Activated T-helper 2 cell treated with anti-CD3 and anti-CD28 coated beads, Interferon-gamma antibody, Interleukin-2, Interleukin-4, amounts not matched to agents 10 μg/mL and 5 μg/mL and 100 μg/mL, durations not matched to agents 14 hours and 24 hours and 36 hours (primary cell): ENCODE measurements at places on chromosomes 2 and 18.

DNA sequence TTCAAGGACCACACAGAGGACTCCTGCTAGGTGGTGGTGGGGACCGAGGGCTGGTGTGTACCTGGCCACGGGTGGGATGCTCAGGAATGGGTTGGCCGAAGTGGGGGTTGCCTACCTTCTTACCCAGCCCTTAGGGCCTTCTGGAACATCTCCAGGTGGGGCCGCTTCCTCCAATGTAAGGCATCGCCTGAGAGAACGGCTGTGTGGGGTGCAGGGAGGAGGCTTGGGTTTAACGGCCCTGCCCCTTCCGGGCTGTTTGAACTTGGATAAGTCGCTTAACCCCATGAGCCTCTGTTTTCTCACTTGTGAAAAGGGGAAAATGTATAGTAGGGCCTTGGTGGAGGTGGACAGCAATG is 35.0 kb downstream of the EMILIN2 start:
- no peak for DNase-seq
- no peaks in the 10 kb centered on the region for H3K27me3 ChIP-seq
- H3K27ac ChIP-seq, result peak overlapping the region; percentile 68
- H3K4me3 ChIP-seq, result peak overlapping the region; percentile 52
- H3K4me1 ChIP-seq, result peaks cover 34% of the 10 kb centered on the region

DNA sequence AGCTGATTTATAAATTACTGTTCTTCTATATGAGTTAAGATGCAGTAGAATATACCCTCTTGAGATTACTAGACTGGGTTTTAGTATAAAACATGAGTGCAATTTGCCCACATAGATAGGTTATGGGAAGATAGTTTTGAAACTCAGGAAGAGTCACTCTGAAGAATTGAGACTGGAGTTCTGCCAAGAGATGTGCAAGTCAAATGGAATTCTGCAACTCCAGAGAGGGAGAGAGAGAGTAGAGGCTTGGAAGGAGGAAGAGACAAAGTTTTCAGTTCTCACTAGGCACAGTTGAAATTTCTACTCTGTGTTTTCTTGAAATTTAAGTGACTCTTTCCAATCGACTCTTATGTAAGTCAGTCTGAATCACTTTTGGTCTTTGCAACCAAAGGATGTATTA is 878.8 kb downstream of the TSN start:
- H3K36me3 ChIP-seq, result no peaks in the 10 kb centered on the region
- no peak overlapping the region for H3K4me3 ChIP-seq
- DNase-seq, result no peak
- H3K27ac ChIP-seq, result no peak overlapping the region
- no peaks in the 10 kb centered on the region for H3K27me3 ChIP-seq

- H3K27me3 ChIP-seq, result peaks cover 20% of the 10 kb centered on the region
- no peaks in the 10 kb centered on the region for H3K36me3 ChIP-seq
- H3K27ac ChIP-seq, result no peak overlapping the region
- no peak overlapping the region for H3K4me3 ChIP-seq
- H3K4me1 ChIP-seq, result no peaks in the 10 kb centered on the region
Observed at GRCh38 chr18:26746826-26747475, 118.6 kb downstream of the AQP4 start.

GRCh38 chr18:9025091-9025838 is 77.2 kb upstream of the NDUFV2 start:
- H3K27ac ChIP-seq, result no peak overlapping the region
- H3K27me3 ChIP-seq, result peaks cover 10% of the 10 kb centered on the region

- no peak overlapping the region for H3K27ac ChIP-seq
- DNase-seq, result no peak
- peaks cover 5% of the 10 kb centered on the region for H3K27me3 ChIP-seq
- no peak overlapping the region for H3K4me3 ChIP-seq
Observed at GRCh38 chr18:59779979-59780378, 82.8 kb upstream of the CCBE1 start.

DNA sequence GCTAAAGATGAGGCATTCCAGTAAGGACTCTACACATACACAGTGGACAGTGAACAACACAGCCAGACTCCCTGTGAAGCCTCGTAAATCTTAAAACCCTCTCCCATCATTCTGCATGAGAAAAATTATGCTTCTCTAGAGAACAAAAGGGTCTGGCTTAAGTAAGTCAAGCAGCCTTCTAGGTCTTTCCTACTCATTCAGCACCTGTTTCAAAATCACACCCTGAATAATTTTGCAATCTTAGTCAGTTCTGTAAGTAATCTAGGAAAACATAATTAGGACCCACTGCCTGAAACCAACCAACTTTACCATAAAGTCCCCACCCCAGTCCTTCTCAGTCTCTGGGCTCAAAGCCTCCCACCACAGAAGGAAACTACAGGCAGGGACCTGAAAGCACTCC is 19.7 kb downstream of the IAH1 start:
- H3K36me3 ChIP-seq, result peaks cover 81% of the 10 kb centered on the region
- DNase-seq, result no peak
- peak overlapping the region; percentile 24 for H3K27ac ChIP-seq
- H3K27me3 ChIP-seq, result no peaks in the 10 kb centered on the region
- peaks cover 16% of the 10 kb centered on the region for H3K4me1 ChIP-seq

- H3K4me1 ChIP-seq, result no peaks in the 10 kb centered on the region
- H3K27ac ChIP-seq, result no peak overlapping the region
- no peaks in the 10 kb centered on the region for H3K36me3 ChIP-seq
- no peak overlapping the region for H3K4me3 ChIP-seq
Observed at GRCh38 chr18:38456253-38456652, 890.7 kb upstream of the CELF4 start.

GRCh38 chr18:76827205-76828200 is 5.1 kb downstream of the ZNF236 start:
- peaks cover 28% of the 10 kb centered on the region for H3K36me3 ChIP-seq
- peaks cover 29% of the 10 kb centered on the region for H3K4me1 ChIP-seq
- peak overlapping the region; percentile 18 for H3K27ac ChIP-seq
- DNase-seq, result no peak

DNA sequence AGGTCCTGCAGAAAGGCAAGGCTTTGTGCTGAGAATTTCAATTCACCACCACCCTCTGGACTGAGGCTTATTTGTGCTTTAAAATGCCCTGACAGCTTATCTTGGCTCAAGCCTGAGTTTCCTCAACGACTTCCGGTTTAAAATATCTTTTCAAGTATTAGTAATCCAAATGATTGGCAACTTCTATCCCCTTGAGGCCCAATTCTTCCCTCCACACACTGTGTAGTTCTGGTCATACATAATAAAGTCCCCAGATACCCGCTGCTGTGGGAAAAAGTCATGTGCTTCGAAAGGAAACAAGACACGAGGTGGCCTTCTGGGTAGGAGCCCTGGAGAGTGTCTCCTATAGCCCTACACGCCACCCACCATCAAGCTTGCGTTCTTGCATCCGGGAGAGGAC is 393.4 kb downstream of the ALK start:
- H3K4me3 ChIP-seq, result no peak overlapping the region
- no peaks in the 10 kb centered on the region for H3K36me3 ChIP-seq
- H3K4me1 ChIP-seq, result peaks cover 6% of the 10 kb centered on the region
- H3K27ac ChIP-seq, result no peak overlapping the region
- no peak for DNase-seq
- H3K27me3 ChIP-seq, result no peaks in the 10 kb centered on the region

DNA sequence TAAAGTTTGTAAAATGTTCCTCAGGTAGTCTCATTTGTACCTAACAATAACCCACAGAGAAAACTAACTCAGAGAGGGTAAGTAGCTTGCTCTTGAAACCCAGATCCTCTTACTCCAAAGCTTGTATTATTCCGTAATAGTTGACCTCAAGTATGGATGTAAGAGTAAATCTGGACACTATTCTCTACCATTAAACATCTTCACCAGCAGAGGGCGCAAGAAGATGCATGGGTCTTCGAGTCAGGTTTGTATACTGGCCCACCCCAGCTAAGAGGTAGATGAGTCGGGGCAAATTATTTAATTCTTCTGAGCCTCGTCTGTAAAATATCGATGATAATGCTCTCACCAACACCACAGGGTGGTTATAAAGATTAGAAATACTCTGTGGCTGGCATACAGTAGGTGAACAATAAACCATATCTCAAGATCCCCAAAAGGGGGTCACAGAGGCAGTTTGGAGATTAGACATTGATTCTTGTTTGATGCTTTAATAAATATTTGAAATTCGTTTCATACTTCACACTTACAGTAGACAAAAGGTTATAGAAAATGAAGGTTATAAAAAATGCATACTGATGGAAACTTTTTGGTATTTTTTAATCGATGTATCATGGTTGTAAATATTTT is 3.5 kb upstream of the CABLES1 start:
- peaks cover 19% of the 10 kb centered on the region for H3K4me1 ChIP-seq
- no peak overlapping the region for H3K27ac ChIP-seq
- H3K4me3 ChIP-seq, result no peak overlapping the region
- peak; percentile 41 for DNase-seq

- H3K27me3 ChIP-seq, result peaks cover 4% of the 10 kb centered on the region
- no peak overlapping the region for H3K27ac ChIP-seq
- no peaks in the 10 kb centered on the region for H3K36me3 ChIP-seq
- H3K4me1 ChIP-seq, result no peaks in the 10 kb centered on the region
- no peak overlapping the region for H3K4me3 ChIP-seq
- DNase-seq, result no peak
Observed at GRCh38 chr18:11960743-11961380, 20.4 kb upstream of the IMPA2 start.

DNA sequence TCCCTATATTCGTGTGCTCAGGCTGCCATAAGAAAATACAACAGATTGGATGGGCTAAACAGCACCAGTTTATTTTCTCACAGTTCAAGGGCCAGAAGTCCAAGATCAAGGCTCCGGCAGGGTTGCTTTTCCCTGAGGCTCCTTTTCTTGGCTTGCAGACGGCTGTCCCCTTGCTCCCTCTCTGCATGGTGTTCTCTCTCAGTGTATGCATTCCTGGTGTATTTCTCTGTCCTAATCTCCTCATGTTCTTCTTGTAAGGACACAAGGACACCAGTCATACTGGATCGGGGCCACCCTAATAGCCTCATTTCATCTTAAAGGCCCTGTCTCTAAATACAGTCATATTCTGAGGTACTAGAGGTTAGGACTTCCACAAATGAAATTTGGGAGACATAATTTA is 62.6 kb upstream of the SLC16A14 start:
- no peak for DNase-seq
- H3K27me3 ChIP-seq, result peaks cover 9% of the 10 kb centered on the region
- H3K36me3 ChIP-seq, result no peaks in the 10 kb centered on the region
- H3K4me1 ChIP-seq, result peaks cover 4% of the 10 kb centered on the region

- H3K27ac ChIP-seq, result no peak overlapping the region
- no peaks in the 10 kb centered on the region for H3K4me1 ChIP-seq
- H3K27me3 ChIP-seq, result no peaks in the 10 kb centered on the region
- H3K36me3 ChIP-seq, result peaks cover 7% of the 10 kb centered on the region
- no peak overlapping the region for H3K4me3 ChIP-seq
Observed at GRCh38 chr2:232866104-232866503, 4.0 kb upstream of the SNORC start.

- H3K27ac ChIP-seq, result no peak overlapping the region
- no peaks in the 10 kb centered on the region for H3K36me3 ChIP-seq
- peaks cover 20% of the 10 kb centered on the region for H3K27me3 ChIP-seq
Observed at GRCh38 chr18:22846088-22846683, 86.9 kb upstream of the RBBP8 start.

DNA sequence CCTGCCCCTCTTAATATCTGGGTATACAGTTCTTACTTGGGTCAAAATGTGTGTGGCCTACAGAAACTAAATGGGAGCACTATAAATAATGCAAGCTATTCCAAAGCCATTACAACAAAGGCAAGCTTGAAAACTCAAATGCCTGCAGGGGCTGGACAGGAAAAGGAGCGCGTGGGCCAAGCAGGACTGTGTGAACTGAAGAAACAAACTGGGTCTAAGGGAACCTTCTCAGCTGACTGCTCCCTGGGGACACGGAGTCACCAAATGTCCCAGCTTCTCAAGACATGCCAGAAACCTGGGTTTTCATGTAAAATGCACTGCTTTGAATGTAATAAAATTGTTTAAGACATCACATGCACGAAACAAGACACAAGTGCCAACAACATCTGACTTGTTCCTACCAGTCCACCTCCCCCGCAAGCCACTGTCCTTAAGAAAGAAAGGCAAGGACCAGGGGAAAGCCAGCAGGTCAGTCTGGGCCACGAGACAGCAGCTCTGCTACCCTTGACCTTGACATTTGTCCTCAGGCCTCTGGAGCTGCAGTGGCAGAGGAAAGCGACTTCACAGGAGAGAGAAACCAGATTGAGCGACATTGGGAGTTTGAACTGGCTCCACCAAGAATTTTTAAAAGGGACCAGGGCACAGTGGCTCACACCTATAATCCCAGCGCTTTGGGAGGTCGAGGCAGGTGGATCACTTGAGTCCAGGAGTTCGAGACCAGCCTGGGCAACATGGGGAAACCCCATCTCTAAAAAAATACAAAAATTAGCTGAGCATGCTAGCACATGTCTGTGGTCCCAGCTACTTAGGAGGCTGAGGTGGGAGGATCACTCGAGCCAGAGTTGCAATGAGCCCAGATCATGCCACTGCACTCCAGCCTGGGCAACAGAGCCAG is 89.7 kb upstream of the SH3BP4 start:
- H3K4me1 ChIP-seq, result no peaks in the 10 kb centered on the region
- no peak overlapping the region for H3K4me3 ChIP-seq
- no peaks in the 10 kb centered on the region for H3K27me3 ChIP-seq
- DNase-seq, result no peak

- no peak overlapping the region for H3K4me3 ChIP-seq
- H3K4me1 ChIP-seq, result no peaks in the 10 kb centered on the region
- DNase-seq, result no peak
- no peak overlapping the region for H3K27ac ChIP-seq
- H3K36me3 ChIP-seq, result no peaks in the 10 kb centered on the region
Observed at GRCh38 chr2:175490360-175490791, 308.9 kb upstream of the ATP5MC3 start.

- H3K36me3 ChIP-seq, result no peaks in the 10 kb centered on the region
- no peak overlapping the region for H3K27ac ChIP-seq
- no peaks in the 10 kb centered on the region for H3K4me1 ChIP-seq
- H3K4me3 ChIP-seq, result no peak overlapping the region
- no peaks in the 10 kb centered on the region for H3K27me3 ChIP-seq
Observed at GRCh38 chr2:72533765-72534164, 292.1 kb downstream of the EXOC6B start.

GRCh38 chr2:101688261-101688660 is 9.2 kb upstream of the MAP4K4 start:
- no peak overlapping the region for H3K4me3 ChIP-seq
- H3K27me3 ChIP-seq, result peaks cover 3% of the 10 kb centered on the region
- no peak overlapping the region for H3K27ac ChIP-seq
- H3K4me1 ChIP-seq, result peaks cover 21% of the 10 kb centered on the region
- no peaks in the 10 kb centered on the region for H3K36me3 ChIP-seq

GRCh38 chr2:209253544-209253943 is 170.3 kb upstream of the MAP2 start:
- no peaks in the 10 kb centered on the region for H3K4me1 ChIP-seq
- H3K36me3 ChIP-seq, result no peaks in the 10 kb centered on the region
- no peak overlapping the region for H3K27ac ChIP-seq

DNA sequence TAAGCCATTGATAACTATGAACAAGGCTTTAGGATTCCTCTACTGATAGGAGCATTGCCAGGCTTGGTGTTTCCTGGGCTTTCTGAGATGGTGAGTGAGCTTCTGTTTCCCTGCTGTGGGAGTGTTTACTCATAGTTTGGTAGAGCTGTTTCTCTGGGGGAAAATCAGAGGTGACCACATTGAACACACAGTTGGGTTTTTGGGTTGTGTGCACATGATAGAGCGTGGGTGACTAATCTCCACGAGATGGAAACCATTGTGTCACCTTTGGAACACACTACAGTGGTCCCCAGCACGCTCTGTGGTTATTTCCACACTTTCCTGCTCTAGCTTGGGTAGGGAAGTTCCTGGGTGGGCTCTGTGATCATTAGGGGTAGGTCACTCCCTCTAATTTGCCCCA is 5.4 kb downstream of the IL1R1 start:
- no peak for DNase-seq
- H3K4me3 ChIP-seq, result no peak overlapping the region
- peaks cover 6% of the 10 kb centered on the region for H3K4me1 ChIP-seq
- H3K36me3 ChIP-seq, result peaks cover 19% of the 10 kb centered on the region
